ENCODE measurements at places on chromosomes 7 and 10. TPM values are rescaled to one million over a fixed set of nuclear protein-coding genes. Genes with fewer than 3 reads are reported as not detected.

DNA sequence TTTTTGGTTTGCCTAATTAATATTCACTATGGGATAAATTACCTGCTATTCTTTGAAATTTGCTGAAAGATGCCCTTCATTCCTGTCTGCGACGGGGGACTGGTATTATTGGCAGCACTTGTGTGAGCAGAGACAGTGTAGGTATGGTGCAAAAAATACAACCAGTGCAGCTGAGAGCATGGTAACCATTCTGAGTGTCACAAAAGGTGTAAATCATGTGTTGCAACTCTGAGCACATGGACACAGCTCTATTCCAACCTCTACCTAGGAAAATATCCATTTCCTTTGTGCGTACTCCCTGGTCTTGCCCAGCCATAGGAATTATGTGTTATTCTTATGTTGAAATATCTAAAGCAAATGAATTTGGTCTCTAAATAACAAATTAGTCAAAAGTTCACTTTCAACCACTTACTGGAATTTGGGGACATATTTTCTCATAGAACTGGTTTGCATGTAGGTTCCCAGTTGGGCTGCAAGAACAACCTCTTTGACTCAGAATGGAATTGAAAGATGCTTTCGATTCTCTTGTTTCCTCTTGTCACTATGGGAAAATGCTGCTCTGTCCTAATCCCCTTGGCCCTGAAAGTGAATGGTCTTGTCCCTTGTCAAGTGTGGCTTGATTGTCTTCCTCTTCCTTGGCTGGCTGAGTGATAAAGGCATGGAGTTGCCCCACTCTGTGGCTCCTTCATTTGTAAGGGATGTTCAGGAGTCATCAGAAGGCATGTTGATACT, 57.0 kb downstream of the CELF2 start:
- H3K27me3 ChIP-seq = no peaks in the 10 kb centered on the region
- H3K27ac ChIP-seq = no peak overlapping the region
- DNase-seq = no peak
- H3K4me1 ChIP-seq = no peaks in the 10 kb centered on the region

DNA sequence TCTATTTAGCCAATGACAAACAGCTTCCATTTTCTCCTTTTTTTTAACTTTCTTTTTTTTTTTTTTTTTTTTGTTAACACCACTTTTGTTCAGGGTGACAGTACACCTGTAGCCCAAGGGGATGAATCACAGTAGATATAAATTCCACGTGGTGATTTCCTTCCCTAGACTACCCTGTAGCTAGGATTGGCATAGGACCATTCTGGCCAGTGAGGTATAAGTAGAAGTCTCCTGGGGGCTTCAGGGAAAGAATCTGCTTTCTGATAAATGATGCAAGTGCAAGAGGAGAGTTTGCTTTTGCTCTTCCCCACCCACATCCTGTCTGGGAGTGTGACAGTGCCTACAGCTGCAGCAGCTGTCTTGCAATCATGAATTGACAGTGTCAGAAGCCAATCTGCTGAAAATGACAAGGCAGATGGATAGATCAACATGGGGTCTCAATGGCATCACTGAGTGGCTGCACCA, 63.2 kb upstream of the TOMM7 start:
- H3K27me3 ChIP-seq = no peaks in the 10 kb centered on the region
- no peak for DNase-seq
- no peaks in the 10 kb centered on the region for H3K4me1 ChIP-seq
- H3K4me3 ChIP-seq = no peak overlapping the region
- H3K36me3 ChIP-seq = no peaks in the 10 kb centered on the region
- H3K27ac ChIP-seq = no peak overlapping the region

GRCh38 chr7:38232502-38233366, 40.7 kb downstream of the TARP start:
- no peaks in the 10 kb centered on the region for H3K4me1 ChIP-seq
- DNase-seq = peak; percentile 52
- H3K27ac ChIP-seq = peak overlapping the region; percentile 1
- H3K4me3 ChIP-seq = no peak overlapping the region
- no peaks in the 10 kb centered on the region for H3K36me3 ChIP-seq

DNA sequence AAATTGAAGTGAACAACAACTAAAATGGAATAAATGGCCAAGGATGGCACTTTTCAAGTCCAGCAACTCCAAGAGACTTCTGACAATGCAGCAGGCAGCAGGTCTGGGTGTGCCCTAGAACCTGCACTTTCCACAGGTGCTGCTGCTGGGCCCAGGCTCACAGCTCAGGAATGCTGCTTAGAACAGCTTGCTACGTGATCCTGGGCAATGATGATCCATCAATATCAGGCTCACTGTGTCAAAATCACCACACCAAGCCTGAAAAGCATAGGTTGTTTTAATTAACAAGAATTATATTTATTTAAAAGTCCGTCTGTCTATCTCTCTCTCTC, 148.4 kb downstream of the TNS3 start:
- no peak overlapping the region for H3K27ac ChIP-seq
- no peak for DNase-seq
- no peaks in the 10 kb centered on the region for H3K27me3 ChIP-seq
- H3K4me1 ChIP-seq = no peaks in the 10 kb centered on the region
- no peak overlapping the region for H3K4me3 ChIP-seq

GRCh38 chr7:80907612-80908011, 11.2 kb downstream of the SEMA3C start:
- no peak for DNase-seq
- H3K4me3 ChIP-seq = no peak overlapping the region
- H3K4me1 ChIP-seq = peaks cover 9% of the 10 kb centered on the region
- no peaks in the 10 kb centered on the region for H3K36me3 ChIP-seq
- H3K27ac ChIP-seq = no peak overlapping the region
- no peaks in the 10 kb centered on the region for H3K27me3 ChIP-seq

DNA sequence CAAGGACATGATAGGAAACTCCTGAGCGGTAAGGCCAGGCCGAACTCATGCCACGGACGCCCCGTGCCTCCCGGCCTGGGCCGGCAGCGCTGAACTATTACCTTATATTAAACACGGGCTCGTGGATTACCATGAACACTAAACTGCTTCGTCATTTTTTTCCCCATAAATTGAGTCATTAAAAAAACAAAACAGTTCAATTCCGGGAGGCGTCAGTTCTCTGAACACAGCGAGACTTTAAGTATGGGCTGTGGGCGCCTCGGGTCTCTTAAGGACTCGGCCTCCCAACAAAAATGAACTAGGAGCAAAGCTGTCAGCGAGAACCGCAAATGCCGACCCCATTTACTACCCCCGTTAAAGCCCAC, 519 bp downstream of the PITRM1 start:
- DNase-seq = peak; percentile 31
- H3K4me3 ChIP-seq = peak overlapping the region; percentile 88
- H3K27me3 ChIP-seq = no peaks in the 10 kb centered on the region
- peak overlapping the region; percentile 91 for H3K27ac ChIP-seq
- no peaks in the 10 kb centered on the region for H3K36me3 ChIP-seq

GRCh38 chr7:134420424-134421125, 38.3 kb downstream of the AKR1B1 start:
- no peaks in the 10 kb centered on the region for H3K27me3 ChIP-seq
- peaks cover 23% of the 10 kb centered on the region for H3K4me1 ChIP-seq
- peak; percentile 54 for DNase-seq
- no peak overlapping the region for H3K27ac ChIP-seq
- no peak overlapping the region for H3K4me3 ChIP-seq

DNA sequence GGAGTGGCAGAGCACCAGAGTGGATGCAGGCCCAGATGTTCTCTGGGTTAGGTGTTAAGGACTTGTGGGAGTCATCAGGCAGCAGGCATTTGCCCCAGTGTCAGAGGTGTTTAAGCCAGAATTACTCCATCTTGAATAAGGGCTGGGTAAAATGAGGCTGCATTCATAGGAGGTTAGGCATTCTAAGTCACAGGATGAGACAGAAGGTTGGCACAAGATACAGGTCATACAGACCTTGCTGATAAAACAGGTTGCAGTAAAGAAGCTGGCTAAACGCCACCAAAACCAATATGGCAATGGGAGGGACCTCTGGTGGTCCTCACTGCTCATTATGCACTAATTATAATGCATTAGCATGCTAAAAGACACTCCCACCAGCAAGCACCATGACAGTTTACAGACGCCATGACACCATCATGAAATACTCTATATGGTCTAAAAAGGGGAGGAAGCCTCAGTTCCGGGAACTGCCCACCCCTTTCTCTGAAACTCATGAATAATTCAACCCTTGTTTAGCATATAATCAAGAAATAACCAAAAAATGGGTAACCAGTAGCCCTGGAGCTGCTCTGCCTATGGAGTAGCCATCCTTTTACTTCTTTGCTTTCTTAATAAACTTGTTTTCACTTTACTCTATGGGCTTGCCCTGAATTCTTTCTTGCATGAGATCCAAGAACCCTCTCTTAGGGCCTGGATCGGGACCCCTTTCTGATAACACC, 882 bp upstream of the LRRC61 start:
- H3K36me3 ChIP-seq = no peaks in the 10 kb centered on the region
- DNase-seq = no peak
- peaks cover 22% of the 10 kb centered on the region for H3K4me1 ChIP-seq
- H3K27me3 ChIP-seq = no peaks in the 10 kb centered on the region
- H3K4me3 ChIP-seq = peak overlapping the region; percentile 71

DNA sequence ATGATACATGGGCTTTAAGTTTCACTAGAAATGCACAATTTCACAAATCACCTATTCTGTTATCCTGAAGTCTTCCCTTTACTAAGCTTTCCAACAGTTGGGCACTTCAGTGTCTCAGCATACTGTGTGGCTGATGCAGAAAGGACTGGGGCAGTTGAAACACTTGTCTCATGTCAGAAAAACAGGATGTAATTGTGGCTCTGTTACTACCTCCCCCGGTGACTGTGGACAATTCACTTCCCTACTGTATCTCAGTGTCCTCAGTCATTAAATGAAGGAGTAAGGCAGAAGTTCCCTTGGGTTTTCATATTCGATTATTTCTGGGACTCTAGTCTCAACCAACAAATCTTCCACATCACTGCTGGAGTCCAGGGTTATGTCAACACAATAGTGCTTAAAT, 17.9 kb downstream of the ANKRD22 start:
- DNase-seq = no peak
- no peaks in the 10 kb centered on the region for H3K27me3 ChIP-seq
- H3K36me3 ChIP-seq = no peaks in the 10 kb centered on the region
- H3K4me1 ChIP-seq = peaks cover 6% of the 10 kb centered on the region
- H3K27ac ChIP-seq = no peak overlapping the region

Gene MGAM2
- 84.5 TPM for total RNA-seq

Gene SLC12A9
- 22.9 TPM for total RNA-seq

Gene SMNDC1
- total RNA-seq = 8.6 TPM

Gene OPN1SW
- not detected for total RNA-seq

Gene NRG3
- total RNA-seq = not detected

All from transverse colon (tissue), 4 donors.